Stimulated activated CD4-positive, alpha-beta T cell treated with anti-CD3 and anti-CD28 coated beads, Interleukin-1b, Interleukin-23, amount 100 ng/mL, for 1 hour (primary cell): ENCODE measurements at places on chromosomes 3 and 15.

GRCh38 chr3:56790016-56790821 is 11.5 kb downstream of the ARHGEF3 start:
- DNase-seq: no peak

- no peak for DNase-seq
Observed at GRCh38 chr3:24905266-24905665, 410.6 kb upstream of the THRB start.

DNA sequence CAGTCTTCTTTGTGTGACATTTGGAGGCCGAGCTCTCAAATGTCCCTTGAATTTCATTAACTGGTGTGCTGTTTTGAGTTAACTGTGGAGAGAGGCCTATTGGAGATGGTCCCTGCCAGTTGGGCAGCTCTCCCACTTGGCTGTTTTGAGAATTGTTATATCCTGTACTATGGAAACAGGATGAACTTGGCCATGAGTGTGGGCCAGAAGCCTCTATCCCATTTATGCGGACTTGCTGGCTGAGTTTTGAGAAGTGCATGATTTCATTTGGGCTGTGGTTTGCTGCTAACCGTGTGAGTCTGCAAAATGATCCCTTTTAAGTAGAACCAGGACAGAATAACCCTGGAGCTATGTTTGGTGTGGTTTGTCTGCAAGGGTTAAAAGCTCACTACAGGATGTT is 366.0 kb downstream of the PTPRG start:
- DNase-seq: no peak

GRCh38 chr3:171842864-171843518 is at the start of gene TMEM212:
TSS of gene TMEM212 (plus strand) at chr3:171843349. CDS start at chr3:171843384, 35 bp downstream.
- DNase-seq: no peak

GRCh38 chr3:102484-102883 is 94.1 kb upstream of the CHL1 start:
- DNase-seq: no peak

DNA sequence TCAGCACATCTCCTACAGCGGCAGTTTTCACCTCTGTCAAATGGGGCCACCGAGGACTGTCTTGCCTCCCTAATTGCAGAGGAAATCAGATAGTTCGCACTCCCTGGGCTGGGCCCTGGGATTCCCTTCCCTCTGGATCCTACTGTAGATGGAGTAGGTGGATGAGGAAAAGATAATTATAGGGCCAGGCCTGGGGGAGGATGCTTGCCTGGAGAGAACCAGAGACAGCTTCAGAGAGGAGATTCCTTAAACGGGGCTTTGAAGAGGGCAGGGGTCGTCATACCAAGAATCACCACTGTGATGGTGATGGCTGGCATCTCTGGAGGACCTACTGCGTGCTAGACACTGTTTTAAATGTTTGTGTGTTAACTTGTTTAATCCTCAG is 50.8 kb upstream of the SLC6A6 start:
- no peak for DNase-seq

- DNase-seq: no peak
Observed at GRCh38 chr15:84736375-84736774, 12.0 kb upstream of the ZNF592 start.

GRCh38 chr3:43526956-43527355 is 94.9 kb downstream of the ANO10 start:
- no peak for DNase-seq

- no peak for DNase-seq
Observed at GRCh38 chr3:38925351-38925750, 109.3 kb upstream of the SCN10A start.

DNA sequence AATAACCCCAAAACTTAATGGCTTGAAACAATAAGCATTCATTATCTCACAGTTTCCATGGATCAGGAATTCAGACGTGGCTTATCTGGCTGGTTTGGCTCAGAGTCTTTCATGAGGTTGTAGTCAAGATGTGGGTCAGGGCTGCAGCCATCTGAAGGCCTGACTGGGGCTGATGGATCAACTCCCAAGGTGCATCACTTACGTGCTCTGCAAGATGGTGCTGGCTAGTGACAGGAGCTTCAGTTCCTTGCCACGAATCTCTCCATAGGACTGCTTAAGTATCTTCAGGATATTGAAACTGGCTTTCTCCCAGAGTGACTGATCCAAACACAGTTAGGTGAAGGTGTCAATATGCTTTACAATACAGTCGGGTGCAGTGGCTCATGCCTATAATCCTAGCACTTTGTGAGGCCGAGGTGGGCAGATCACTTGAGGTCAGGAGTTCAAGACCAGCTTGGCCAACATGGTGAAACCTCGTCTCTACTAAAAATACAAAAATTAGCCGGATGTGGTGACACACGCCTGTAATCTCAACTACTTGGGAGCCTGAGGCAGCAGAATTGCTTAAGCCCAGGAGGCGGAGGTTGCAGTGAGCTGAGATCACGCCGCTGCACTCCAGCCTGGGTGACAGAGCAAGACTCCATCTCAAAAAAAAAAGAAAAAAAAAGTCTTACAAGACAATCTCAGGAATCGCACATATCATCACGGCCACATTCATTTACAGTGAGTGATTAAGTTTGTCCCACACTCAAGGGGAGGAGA is 28.5 kb upstream of the PTPRG start:
- no peak for DNase-seq

DNA sequence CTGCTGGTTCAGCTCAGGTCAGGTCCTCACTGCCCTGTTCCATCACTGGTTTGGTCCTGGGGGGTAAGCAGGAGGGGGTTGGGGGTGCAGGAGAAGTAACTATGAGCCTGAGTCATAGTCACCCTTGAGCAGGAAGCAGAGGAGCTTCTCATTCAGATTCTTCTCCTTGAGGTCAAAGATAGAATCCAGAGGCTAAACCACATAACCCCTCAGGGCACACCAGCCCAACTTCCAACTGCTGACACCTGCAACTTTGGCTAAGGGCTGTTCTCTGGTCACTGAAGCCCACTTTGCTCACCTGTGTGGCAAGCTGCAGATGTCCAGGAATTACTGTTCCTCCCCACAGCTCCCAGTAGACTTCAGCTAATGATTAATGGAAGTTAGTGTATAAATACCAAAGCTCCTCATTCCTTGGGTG is 48.8 kb upstream of the LRRFIP2 start:
- DNase-seq: no peak

- peak; percentile 99 for DNase-seq
Observed at GRCh38 chr3:44761424-44762169, at the start of the genes KIAA1143 and KIF15. TSS of gene KIAA1143 (minus strand) at chr3:44761619. CDS start at chr3:44761602, 17 bp downstream. TSS of gene KIF15 (plus strand) at chr3:44761794. CDS start at chr3:44761866, 72 bp downstream.

GRCh38 chr3:17151598-17152373 is 267.0 kb downstream of the PLCL2 start:
- DNase-seq: peak; percentile 23

DNA sequence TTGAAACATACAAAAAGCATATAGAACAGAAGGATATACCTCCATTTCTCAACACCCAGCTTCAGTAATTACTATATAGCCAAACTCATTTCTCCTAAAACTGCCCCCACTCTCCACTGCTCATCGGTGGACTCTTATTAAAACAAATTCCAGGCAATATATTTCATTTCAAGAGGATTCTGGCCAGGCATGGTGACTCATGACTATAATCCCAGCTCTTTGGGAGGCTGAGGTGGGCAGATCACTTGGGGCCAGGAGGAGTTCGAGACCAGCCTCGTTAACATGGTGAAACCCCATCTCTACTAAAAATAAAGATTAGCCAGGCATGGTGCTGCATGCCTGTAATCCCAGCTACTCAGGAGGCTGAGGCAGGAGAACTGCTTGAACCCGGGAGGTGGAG is 40.9 kb downstream of the SNX4 start:
- DNase-seq: no peak

DNA sequence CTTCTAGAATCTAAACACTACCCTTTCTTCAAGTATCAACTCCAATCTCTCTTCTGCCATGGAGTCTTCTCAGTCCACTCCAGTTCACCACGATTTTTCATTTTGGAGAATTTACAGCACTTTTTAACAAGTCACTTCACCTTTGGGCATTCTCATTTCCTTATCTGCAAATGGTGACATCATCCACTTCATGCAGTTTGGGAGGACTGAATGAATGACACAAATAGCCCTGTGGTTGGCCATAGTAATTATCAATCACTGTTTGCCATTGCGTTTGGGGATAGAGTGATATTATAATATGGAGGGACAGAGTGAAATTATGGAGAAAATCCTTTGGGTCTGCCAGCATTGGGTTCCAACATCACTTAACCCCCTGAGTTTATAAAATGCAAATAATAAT is 38.0 kb upstream of the TM4SF1 start:
- no peak for DNase-seq

- no peak for DNase-seq
Observed at GRCh38 chr3:33093847-33094246, 3.1 kb downstream of the GLB1 start.

- DNase-seq: no peak
Observed at GRCh38 chr15:95371664-95372063, 958.8 kb upstream of the NR2F2 start.

GRCh38 chr3:99951701-99952100 is 134.0 kb downstream of the CMSS1 start:
- DNase-seq: no peak

DNA sequence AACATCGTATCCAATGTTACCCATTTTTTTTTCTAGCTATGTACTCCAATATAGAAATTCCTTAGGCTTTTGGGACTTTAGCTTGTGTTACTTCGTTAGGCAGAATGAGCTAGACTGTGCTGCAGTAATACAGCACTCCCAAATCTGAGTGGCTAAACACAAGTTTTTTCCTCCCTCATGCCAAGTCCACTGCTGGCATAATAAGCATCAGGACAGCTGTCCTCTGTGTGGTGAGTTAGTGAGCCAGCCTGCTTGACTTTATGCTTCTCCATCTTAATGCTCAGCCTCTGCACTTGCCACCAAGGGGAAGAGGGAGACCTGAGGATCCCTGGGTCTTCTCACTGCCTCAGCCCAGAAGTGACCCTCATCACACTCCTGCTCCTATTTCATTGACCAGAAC is 18.2 kb upstream of the ACOX2 start:
- no peak for DNase-seq

- no peak for DNase-seq
Observed at GRCh38 chr3:52539010-52539653, 2.7 kb downstream of the UQCC5 start.

- DNase-seq: no peak
Observed at GRCh38 chr15:45855907-45856579, 221.2 kb downstream of the SQOR start.

GRCh38 chr15:65841121-65841930 is 28.0 kb upstream of the RAB11A start:
- DNase-seq: no peak

DNA sequence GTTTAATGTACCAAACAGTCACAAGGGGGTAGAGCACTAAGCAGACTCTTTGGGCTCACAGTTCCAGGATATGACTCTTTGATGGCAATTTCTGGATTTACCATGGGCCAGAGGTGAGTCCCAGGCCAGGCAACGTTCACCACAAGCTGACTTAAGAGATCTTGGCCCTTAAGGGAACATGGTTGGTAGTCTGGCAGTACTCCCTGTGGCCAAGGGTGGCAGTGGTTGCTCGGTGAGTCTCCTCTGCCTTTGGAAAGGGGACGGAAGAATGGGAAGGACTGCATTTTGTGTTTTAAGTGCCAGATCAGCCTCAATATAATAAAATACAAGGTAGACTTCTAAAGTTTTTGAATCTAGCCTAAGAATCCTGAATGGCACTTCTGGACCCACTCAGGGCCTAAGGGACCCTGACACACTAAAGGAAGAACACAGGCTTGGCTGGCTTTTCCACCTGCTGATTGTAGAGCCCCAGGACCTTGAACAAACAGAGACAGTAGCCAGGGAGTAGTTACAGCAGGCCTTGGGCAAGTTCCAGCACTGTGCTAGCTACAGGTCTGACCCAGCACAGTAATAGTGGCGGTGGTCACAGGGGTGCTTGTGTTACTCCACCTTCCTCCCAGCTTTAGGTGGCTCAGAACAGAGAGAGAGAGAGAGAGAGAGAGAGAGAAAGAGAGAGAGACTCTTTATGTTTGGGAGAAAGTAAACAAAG is 730.7 kb upstream of the ALCAM start:
- DNase-seq: no peak

GRCh38 chr3:67654844-67655177 is 399 bp upstream of the SUCLG2 start:
- no peak for DNase-seq

GRCh38 chr3:20054549-20054987 is 14.3 kb downstream of the KAT2B start:
- DNase-seq: peak; percentile 37

- no peak for DNase-seq
Observed at GRCh38 chr15:80070840-80071239, 11.4 kb downstream of the ZFAND6 start.

DNA sequence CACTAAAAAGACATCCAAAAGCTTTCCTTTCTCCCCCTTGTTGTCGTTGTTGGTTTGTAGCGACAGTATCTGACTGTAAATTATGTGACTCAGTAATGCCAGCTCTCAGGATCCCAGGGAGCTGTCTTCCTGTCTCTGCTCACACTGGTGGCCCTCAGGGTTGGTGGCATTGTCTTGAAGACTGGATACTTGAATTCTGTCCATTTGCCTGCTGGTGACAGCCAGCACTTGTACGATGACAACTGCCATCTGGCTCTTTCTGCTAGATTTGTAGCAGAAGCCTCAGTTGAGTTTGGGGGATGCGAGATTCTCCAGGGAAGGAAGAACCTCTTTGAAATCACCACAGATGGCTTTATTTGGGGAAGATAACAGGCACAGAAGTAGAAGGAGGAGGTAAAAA is 120.8 kb downstream of the ARPP21 start:
- DNase-seq: no peak

GRCh38 chr3:8213286-8213685 is 288.3 kb upstream of the LMCD1 start:
- DNase-seq: no peak

GRCh38 chr3:79874646-79875045 is 106.8 kb upstream of the ROBO1 start:
- DNase-seq: no peak

- no peak for DNase-seq
Observed at GRCh38 chr3:94402126-94402525, 339.3 kb downstream of the NSUN3 start.

DNA sequence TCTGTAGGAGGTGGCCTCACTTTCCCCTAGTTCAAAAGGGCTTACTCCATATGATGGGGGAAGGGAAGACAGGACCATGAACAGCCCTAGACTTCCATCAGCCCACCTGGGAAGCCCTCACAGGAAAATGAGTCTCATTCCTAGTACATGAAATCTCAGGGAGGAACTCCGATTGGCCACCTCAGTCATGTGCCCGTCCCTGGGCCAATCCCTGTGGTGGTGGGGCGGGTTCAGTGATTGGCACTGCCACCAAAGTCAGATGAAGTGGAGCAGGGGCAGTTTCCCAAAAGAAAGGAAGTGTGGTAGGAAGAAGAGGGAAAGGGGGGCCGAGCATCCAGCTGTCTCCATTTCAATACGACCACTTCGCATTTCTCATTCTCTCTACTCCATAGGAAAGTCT is 25.9 kb upstream of the GP9 start:
- DNase-seq: no peak
